Right atrium auricular region (tissue), 2 donors: ENCODE measurements at places on chromosomes 7 and 10. TPM values are rescaled to one million over a fixed set of nuclear protein-coding genes. Genes with fewer than 3 reads are reported as not detected.

The HOXA11 gene
- not detected for total RNA-seq

The SRRM3 gene
- 27.1 TPM for total RNA-seq

GRCh38 chr10:72013202-72013945, 49.2 kb downstream of the CHST3 start:
- no peak for DNase-seq

The CTBP2 gene
- 36.0 TPM for total RNA-seq

- DNase-seq = no peak
Observed at GRCh38 chr7:158588878-158589442, 1.3 kb upstream of the PTPRN2 start.

The IMPDH1 gene
- 17.4 TPM for total RNA-seq

- DNase-seq = no peak
Observed at GRCh38 chr10:132470410-132471124, 67.0 kb upstream of the INPP5A start.

DNA sequence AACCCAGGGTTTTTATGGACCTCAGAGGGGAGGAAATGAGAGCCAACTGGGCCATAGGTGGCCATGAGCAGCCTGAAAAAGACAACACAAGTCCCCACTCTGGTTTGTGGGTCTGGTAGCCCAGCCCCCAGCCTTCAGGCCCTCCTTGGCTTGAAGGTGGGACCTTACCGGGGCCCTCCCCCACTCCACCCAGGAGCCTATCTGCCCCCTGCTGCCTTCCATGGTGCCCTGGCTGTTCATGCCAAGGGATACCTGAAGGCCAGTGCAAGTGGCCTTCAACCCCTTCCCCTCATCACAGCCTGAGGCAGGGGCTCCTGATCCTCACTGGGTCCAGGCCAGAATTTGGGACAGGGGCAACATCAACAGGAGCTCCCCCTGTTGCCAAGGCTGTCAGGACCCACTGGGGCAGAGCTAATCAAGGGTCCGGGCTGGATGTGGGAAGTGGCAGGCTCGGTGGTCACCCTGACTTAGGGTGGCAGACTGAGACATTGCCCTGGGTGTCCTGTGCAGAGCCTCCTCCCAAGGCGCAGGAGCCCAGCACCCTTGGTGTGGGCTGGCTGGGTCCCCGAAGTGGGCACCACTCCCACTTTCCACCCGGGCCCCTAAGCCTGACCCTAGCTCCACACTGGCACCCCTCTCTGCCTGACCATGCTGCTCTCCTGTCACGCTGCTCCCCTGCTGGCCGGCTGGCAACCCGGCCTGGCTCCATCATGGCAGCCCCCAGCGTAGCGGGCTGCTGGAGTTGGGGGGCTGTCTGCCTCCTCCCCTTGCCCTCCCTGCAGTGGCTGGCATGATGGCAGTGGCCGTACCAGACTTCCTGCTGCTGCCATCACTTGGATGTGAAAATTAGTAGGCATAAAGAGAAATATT, 6.4 kb downstream of the WDFY4 start:
- DNase-seq = no peak

DNA sequence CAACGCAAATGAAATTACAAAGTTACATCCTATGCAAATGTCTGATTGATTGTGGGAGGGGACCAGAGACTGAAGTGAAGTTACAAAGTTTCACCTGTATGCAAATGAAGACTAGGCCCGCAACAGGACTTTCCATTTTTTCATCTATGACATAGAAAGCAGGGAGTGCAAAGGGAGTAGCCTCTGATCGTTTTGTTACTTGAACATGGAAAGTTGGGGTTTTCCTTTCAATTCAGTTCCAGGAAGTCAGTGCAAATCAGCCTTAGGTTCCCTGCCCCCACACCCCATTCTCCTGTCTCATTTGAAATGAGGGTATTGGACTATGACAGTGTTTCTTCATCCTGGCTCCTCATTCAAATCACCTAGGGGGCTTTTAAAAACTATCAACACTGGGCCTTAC, 96.9 kb upstream of the HABP2 start:
- no peak for DNase-seq

The FXYD4 gene
- total RNA-seq = not detected

DNA sequence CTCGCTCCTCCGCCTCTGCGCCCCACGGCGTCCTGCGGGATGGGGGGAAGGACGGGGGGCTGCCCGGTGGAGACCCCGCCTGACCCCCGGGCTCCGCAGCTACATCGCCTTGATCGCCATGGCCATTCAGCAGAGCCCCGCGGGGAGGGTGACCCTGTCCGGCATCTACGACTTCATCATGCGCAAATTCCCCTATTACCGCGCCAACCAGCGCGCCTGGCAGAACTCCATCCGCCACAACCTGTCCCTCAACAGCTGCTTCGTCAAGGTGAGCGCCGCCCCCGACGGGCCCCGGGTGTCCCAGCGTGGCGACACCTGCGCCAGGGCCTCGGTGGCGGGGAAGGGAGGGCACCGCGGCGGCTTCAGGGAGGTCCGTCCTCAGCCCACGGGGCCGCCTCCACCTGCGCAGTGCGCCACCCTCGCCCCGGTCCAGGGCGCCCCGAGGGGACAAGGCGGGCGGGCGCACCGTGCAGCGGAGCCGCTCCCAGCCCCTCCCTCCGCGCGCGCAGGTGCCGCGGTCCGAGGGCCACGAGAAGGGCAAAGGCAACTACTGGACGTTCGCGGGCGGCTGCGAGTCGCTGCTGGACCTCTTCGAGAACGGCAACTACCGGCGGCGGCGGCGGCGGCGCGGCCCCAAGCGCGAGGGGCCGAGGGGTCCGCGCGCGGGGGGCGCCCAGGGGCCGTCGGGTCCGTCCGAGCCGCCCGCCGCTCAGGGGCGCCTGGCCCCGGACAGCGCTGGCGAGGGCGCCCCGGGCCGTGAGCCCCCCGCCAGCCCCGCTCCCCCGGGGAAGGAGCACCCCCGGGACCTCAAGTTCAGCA, 793 bp downstream of the FOXL3 start:
- no peak for DNase-seq

- DNase-seq = no peak
Observed at GRCh38 chr10:86048973-86049372, 317.6 kb downstream of the GRID1 start.

The PAPOLB gene
- 0.28 TPM for total RNA-seq

GRCh38 chr7:46606761-46607160, 685.7 kb upstream of the IGFBP3 start:
- no peak for DNase-seq

GRCh38 chr7:96179837-96180236, 142.1 kb downstream of the SLC25A13 start:
- no peak for DNase-seq

DNA sequence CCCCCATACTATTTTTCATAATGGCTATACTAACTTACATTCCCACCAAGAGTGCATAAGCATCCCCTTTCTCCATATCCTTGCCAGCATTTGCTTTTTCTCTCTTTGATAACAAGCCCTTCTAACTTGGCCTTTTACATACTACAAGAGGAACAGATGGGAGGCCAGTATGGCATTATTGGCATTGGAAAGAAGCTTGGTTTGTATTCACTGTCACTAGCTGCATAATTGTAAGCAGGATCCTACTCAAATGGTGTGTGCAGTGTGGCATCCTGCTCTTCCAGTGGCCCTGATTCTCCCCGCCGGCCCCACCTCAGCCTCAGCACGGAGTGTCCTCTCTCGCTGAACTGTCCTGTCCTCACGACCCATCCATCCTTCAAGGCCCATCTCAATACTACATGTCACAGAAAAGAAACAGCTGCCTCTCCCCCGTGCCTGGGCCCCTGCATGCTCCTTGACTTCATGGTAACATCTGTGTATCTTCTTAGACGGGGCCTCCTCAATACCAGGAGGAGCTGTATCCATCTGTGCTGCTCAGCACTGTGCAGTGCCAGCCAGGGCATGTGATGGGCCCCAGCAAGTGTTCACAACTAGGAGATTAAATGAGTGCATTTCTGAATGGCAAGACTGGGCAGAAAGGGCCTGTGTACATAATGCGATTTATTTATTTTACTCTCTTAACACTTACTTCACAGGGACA, 205.2 kb downstream of the COBL start:
- no peak for DNase-seq

DNA sequence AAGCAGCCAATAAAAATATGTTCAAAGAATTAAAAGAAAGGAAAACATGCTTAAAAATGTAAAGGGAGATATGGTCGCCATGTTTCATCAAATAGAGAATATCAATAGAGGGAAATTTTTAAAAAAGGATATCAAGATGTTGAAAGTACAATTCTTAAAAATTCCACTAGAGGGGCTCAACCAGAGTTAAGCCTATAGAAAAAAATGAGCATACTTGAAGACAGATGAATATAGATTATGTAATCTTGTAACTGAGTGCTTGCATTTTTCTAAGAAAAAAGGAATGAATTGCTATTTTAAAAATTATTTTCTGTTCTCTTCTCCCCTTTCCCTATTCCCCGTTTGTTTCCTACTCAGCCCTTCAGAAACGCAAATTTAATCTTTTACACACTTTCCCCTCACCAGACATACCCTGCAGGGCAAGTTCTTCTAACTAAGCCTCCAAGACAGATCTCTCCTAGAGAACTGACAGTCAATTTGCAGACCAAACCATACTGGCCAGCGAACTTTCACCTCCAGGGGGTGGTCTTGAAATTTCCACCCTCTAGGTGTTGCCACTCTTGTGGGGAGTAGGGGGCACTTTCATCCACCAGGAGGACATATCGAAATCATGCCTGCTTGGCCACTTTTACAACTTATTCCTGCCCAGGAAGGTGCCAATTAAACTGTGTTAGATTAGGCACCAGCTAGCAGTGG, 67.7 kb downstream of the NSUN6 start:
- no peak for DNase-seq

DNA sequence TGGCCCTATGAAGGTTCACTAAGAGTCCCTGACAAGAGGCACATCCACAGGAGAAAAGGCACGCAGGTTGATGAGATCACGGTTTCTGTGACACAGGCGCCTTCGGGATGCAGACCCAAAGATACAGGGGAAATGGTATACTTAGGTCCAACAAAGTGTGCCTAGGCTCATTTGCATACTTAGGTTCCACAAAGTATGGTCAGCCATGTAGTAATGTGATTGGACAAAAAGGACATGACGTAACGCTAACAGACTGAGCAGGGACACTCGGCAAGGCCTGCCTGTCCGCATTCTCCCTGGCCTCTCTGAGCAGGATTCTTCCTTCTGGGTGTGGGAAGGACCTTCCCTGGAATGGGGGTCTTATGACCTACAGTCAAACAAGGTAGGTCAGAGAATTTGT, 190.6 kb downstream of the CELF2 start:
- DNase-seq = peak; percentile 32

The NXPH1 gene
- total RNA-seq = not detected

- no peak for DNase-seq
Observed at GRCh38 chr7:77702513-77702912, 6.3 kb downstream of the RSBN1L start.

DNA sequence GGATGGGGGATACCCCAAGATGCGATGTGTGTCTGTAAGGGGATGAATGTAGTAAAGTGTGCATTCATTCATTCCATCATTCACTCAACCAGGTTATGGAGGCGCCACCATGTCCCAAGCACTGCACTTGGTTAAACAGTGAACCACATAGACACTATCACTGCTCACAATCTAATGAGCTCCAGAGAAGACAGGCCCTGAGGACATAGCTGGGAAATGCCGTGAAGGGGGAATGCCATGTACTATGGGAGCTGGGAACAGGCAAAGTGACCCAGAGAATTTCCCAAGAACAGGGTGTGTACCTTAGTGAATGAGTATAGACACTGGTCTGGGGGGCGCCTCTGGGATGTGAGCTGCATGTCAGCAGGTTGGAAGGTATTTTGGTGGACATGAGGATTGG, 44.5 kb upstream of the LBX1 start:
- DNase-seq = no peak

The VSIR gene
- 56.0 TPM for total RNA-seq

DNA sequence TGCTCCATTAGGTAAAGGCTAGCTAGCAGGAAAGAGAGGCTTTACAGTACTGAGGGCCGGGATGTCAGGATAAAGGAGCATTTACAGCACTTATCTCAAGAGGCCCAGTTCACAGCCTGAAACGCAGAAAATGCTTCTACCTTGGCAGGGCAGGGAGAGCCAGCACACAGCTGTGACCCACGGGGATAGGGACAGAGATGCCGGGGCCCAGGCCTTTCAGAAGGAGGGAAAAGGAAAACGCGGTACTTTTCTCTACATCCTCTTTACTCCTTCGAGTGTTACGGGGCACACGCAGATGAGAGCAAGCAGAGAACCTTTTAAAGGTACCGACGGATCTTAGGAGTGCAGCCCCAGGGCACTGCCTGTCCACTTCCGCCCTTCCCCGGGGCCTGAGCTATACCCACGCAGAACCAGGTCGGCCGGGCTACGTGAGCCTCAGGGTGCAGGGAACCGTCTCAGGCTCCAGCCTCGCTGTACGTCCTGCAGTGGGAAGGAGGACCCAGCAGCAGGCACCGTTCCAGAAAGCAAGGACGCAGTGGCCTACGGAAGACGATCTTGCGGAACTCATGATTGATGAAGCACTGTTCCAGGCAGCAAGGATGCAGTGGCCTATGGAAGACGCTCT, 232.3 kb downstream of the ELFN1 start:
- DNase-seq = no peak

GRCh38 chr10:43006490-43006889, 70.4 kb upstream of the RET start:
- no peak for DNase-seq

The WNT8B gene
- total RNA-seq = not detected

- DNase-seq = no peak
Observed at GRCh38 chr7:17340655-17341054, 42.2 kb downstream of the AHR start.

The IL6 gene
- total RNA-seq = 3.6 TPM
